Fibroblast of skin of back (primary cell): ENCODE measurements at places on chromosomes 7 and 10.
A peak's percentile ranks its signal among the peaks of the same experiment; 100 is the strongest.

GRCh38 chr7:42617806-42618457, 293.9 kb downstream of the C7orf25 start:
- no peak for DNase-seq

DNA sequence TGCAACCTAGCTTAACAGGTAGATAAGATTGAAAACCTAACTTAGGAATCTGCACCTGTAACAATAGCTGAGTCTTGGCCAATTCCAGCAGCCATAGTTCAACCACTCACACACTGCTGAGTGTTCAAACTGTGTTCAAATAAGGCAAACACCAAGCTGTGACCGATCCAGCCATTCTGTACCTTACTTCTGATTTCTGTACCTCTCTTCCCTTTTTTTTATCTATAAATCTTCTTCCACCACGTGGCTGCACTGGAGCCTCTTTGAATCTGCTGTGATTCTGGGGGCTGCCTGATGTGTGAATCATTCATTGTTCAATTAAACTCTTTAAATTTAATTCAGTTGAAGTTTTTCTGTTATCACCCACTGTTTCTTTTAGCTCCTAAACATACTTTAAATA, 15.7 kb upstream of the FOXL3 start:
- DNase-seq: no peak

- DNase-seq: no peak
These were observed 1.7 kb downstream of the OPALIN start for GRCh38 chr10:96357038-96357620.

GRCh38 chr10:102822222-102822621, 15.0 kb downstream of the CYP17A1 start:
- DNase-seq: no peak

- DNase-seq: no peak
These were observed 19.7 kb downstream of the NKX6-2 start for GRCh38 chr10:132766291-132766690.

GRCh38 chr7:39891894-39892293, 58.2 kb upstream of the CDK13 start:
- no peak for DNase-seq

DNA sequence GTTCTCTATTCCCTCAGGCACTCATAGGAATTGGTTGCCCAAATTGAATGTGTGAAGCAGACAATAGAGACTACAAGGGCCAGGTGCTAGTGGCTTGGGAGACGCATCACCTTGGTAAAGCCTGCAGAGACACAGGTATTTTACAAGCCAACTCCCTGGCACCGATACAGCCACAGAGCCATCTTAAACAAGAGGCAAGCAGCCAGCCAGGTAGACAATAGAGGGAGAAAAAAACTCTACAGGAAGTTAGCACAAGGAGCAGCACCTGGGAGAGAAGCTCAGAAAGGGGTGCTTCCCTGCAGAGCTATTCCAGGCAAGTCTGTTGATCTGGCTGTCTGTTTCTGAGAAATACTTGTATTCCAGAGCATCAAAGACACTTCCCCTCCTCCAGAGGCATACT, 43.0 kb upstream of the CDK1 start:
- no peak for DNase-seq

- peak; percentile 78 for DNase-seq
These were observed 92.8 kb upstream of the FAM133B start for GRCh38 chr7:92682903-92683539.

GRCh38 chr7:100456562-100456961, 7.5 kb downstream of the SPACDR start:
- no peak for DNase-seq

- no peak for DNase-seq
These were observed 277.6 kb upstream of the NRP1 start for GRCh38 chr10:33612116-33612515.

DNA sequence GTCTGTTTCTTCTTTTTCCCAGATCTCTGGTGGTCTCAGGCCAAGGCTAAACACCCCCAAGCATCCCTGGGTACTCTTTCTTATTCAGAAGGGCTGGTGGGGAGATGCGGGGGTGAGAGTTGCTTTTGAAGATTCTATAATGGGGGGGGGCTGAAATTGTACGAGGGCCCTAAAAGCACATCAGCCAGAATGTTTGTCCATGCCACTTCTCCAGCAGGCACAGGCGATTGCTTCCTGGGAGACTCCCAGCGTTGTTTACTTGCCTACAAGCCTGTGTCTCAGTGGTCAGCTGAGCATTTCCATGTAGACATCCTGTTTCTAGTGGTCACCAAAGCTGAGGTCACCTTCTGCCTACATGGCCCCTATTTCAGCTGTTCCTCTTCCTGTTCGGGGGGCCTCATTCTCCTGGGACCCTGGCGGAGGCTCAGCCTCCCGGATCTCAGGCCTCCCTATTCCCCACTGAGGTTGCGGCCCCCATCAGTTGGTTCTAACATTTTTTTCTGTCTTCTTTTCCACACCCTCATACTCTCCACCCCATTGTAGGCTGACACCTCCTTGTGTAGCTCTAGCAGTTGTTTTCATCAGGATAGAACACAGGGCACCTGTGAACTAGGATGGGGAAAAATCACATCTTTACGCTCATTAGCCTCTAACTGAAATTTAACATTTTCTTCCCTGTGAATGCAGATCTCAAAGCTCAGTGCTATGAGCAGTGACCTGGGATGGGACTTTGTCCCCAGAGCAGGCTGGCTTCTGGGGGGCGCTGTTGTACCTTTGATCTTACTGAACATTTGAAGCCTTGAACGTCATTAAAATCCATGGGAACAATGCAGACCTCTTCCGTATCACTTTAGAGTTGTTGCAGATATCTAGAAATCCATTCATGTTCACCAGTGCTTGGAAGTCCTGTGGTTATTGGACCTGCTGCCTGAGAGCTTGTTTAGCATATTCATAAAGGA, 286.5 kb downstream of the GLRX3 start:
- DNase-seq: no peak

- DNase-seq: peak; percentile 11
These were observed 49.6 kb upstream of the CSTF2T start for GRCh38 chr10:51748959-51749358.

GRCh38 chr7:25408012-25408687, 179.9 kb upstream of the NPVF start:
- no peak for DNase-seq

DNA sequence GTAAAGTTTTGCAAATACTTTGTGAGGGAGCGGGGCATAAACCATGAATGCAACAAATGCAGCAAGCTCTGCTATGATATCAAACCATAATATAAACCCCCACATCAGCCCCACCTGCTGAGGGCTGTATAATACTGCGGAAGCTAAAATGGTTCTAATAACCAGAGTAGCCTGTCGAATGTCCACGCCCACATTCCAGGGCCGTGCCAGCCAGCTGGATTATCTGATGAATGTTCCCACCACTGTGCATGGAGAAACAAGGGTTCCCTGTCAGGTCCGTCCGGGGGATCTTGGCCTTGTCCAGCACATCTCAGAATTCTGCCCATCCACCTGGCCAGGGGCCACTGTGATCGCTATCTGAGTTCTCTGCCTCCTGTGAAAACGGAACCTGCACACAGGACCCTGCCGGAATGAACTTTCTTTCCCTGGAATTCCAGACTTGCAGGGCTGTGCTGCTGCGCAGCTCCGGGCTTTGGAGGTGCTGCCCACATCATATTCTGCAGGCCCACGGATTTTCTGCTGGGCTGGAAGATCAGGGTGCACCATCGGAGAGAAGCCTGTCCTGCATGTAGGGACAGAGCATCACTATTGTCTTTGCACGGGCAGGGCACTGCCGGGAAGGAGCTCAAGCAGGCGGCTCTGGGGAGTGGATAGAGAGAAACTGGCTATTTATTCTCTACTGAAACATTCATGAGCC, 77.0 kb upstream of the GNA12 start:
- no peak for DNase-seq
